ENCODE measurements at places on chromosomes 6 and 20.

DNA sequence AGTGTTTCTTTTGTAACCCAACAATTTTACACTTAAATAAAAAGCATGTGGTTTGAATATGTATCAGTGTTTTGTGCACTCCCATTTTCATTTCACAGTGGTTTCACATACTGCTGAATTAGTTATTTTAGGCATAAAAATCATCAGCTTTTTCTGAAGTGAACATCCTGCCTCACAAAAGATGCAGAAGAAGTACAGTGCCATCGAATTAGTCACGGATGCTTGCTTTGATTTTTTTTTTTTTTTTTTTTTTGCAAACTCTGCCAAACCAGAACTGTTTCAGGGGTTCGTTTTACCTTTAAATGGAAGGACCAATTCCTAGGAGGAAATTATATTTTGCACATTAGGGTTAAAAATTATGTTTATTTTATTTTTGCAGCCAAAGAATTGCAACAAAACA lies 158.6 kb downstream of the RPS12 start:
- DNase-seq = no peak
- H3K27me3 ChIP-seq = peaks cover 14% of the 10 kb centered on the region
- H3K27ac ChIP-seq = no peak overlapping the region
- no peaks in the 10 kb centered on the region for H3K36me3 ChIP-seq
- no peak overlapping the region for H3K4me3 ChIP-seq

DNA sequence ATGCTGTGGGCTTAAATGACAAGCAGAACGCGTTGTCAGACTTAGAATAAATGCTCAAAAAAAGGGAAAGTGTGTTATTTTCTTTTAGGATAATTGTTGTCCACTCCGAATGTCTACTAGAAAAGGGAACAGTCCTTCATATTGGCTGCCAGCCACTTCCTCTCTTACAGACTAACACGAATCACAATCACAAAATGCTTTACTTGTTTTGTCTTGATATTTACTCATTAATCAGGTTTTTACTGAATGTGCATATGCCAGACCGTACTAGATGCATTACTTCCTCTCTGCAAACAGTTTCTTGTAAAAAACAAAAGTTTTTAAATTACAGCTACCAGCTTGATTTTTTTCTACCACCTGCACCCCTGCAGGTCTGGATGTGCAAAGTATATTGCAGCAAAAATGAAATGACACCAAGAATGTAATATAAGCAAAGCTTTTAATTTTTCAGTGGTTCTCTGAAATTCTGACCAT lies 821 bp downstream of the DHX35 start:
- peak overlapping the region; percentile 69 for H3K27ac ChIP-seq
- no peak for DNase-seq
- peaks cover 31% of the 10 kb centered on the region for H3K4me1 ChIP-seq
- H3K27me3 ChIP-seq = no peaks in the 10 kb centered on the region
- H3K4me3 ChIP-seq = peak overlapping the region; percentile 88
- peaks cover 4% of the 10 kb centered on the region for H3K36me3 ChIP-seq

GRCh38 chr6:21371061-21371460 lies 222.5 kb upstream of the SOX4 start:
- H3K27me3 ChIP-seq = peaks cover 4% of the 10 kb centered on the region
- no peak overlapping the region for H3K27ac ChIP-seq
- H3K4me1 ChIP-seq = no peaks in the 10 kb centered on the region
- H3K36me3 ChIP-seq = no peaks in the 10 kb centered on the region

GRCh38 chr6:95364016-95364604 lies 213.2 kb upstream of the MANEA start:
- H3K4me3 ChIP-seq = no peak overlapping the region
- H3K27me3 ChIP-seq = no peaks in the 10 kb centered on the region
- no peaks in the 10 kb centered on the region for H3K36me3 ChIP-seq
- no peak overlapping the region for H3K27ac ChIP-seq

DNA sequence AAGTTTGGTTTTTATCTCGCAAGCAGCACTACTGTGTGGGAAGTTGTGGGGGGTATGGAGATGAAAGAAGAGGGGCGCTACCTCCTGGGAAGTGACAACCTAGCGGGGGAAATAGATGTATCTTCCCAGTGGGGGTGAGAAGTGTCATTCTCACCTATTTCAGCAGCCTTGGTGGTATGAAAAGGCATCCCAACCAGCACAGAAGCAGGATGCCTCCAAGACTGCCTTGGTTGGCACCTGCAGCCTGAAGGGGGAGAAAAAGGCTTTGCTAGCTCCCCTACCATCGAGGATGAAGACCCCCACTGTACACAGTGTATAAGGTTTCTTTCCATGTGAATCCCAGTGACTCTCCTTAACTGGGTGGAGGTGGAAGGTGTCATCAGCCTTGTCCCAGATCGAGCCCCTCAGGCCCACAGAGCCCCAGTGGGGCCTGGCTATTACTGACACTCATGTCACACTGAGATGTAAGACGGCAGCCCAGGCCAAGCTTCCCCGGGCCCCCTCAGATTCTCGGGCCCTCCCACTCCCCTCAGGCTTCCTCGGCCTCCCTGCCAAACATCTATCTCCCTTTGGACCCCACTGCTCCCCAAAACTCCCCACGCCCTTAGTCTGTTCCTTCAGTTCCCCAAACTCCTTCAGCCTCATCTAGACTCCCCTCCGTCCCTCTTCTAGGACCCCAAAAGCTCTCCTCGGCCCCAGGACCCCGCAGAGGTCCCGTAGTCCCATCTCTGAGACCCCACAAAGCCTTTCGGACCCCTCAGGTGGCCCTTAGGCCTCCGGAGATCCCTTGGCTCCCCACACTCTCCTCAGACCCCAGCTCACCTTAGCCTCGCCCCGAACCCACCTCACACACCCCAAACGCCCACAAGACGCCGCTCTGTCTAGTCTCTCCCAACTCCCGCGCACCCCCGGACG lies 688 bp downstream of the COMMD7 start:
- H3K27ac ChIP-seq = peak overlapping the region; percentile 92
- H3K4me3 ChIP-seq = peak overlapping the region; percentile 88
- H3K4me1 ChIP-seq = peaks cover 53% of the 10 kb centered on the region
- H3K36me3 ChIP-seq = peaks cover 10% of the 10 kb centered on the region

GRCh38 chr6:139895205-139895793 lies 520.9 kb upstream of the CITED2 start:
- H3K4me1 ChIP-seq = no peaks in the 10 kb centered on the region
- H3K36me3 ChIP-seq = no peaks in the 10 kb centered on the region
- no peak overlapping the region for H3K4me3 ChIP-seq
- no peak overlapping the region for H3K27ac ChIP-seq

DNA sequence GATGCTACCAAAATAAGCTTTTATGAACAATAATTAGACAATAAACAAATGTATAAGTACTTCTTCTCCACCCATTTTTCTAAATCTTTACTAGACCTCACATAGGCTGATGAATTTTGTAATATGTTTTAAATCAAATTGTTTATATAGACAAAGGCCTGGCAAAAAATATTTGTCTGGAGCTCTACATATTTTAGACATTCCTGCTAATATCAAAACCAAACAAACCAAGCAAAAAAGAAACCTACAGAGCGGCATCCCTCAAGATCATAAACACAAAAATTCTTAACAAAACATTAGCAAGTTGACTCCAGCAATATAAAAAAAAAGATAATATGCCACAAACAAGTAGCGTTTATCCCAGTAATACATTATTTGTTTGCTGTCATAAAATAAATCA lies 87.2 kb downstream of the ADAT2 start:
- peaks cover 3% of the 10 kb centered on the region for H3K4me1 ChIP-seq
- peaks cover 2% of the 10 kb centered on the region for H3K27me3 ChIP-seq
- H3K36me3 ChIP-seq = no peaks in the 10 kb centered on the region

GRCh38 chr6:148523551-148523950 lies 180.9 kb downstream of the SASH1 start:
- no peak overlapping the region for H3K4me3 ChIP-seq
- H3K27me3 ChIP-seq = no peaks in the 10 kb centered on the region
- no peak for DNase-seq
- no peaks in the 10 kb centered on the region for H3K36me3 ChIP-seq

GRCh38 chr6:81752084-81752920 lies at the start of gene TENT5A:
TSS of gene TENT5A (minus strand) at chr6:81752681. CDS start at chr6:81752141, 540 bp downstream.
- H3K27me3 ChIP-seq = peaks cover 30% of the 10 kb centered on the region
- H3K36me3 ChIP-seq = peaks cover 3% of the 10 kb centered on the region
- peak within 1 kb of the TSS; percentile 85 for H3K4me3 ChIP-seq
- H3K27ac ChIP-seq = peak within 1 kb of the TSS; percentile 85

DNA sequence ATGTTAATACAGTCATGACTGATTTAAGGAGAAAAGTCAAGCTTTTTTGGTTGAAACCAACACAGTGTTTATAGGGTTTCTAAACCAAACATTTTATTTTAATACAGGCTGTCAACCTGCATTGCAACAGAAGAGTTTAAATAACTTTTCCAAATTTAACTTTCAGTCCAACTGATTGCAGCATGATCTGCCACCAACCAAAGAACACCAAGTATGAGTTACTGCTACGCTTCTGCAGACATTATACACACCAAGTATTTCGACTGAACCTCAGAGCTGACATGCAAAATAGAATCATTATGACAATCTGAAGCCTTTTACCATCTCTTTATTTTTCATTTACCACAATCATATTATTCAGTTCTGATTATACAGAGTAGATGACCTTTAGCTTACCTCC lies 151.2 kb upstream of the DST start:
- H3K4me1 ChIP-seq = no peaks in the 10 kb centered on the region
- DNase-seq = no peak
- no peak overlapping the region for H3K4me3 ChIP-seq
- peaks cover 5% of the 10 kb centered on the region for H3K27me3 ChIP-seq
- no peak overlapping the region for H3K27ac ChIP-seq

GRCh38 chr6:100464903-100465700 lies at the start of gene SIM1:
TSS of gene SIM1 (minus strand) at chr6:100464921. CDS start at chr6:100463468, 1,453 bp downstream.
- peaks cover 38% of the 10 kb centered on the region for H3K36me3 ChIP-seq
- no peak for DNase-seq
- H3K4me1 ChIP-seq = peaks cover 37% of the 10 kb centered on the region
- peak within 1 kb of the TSS; percentile 47 for H3K27ac ChIP-seq
- peaks cover 87% of the 10 kb centered on the region for H3K27me3 ChIP-seq
- peak within 1 kb of the TSS; percentile 10 for H3K4me3 ChIP-seq

DNA sequence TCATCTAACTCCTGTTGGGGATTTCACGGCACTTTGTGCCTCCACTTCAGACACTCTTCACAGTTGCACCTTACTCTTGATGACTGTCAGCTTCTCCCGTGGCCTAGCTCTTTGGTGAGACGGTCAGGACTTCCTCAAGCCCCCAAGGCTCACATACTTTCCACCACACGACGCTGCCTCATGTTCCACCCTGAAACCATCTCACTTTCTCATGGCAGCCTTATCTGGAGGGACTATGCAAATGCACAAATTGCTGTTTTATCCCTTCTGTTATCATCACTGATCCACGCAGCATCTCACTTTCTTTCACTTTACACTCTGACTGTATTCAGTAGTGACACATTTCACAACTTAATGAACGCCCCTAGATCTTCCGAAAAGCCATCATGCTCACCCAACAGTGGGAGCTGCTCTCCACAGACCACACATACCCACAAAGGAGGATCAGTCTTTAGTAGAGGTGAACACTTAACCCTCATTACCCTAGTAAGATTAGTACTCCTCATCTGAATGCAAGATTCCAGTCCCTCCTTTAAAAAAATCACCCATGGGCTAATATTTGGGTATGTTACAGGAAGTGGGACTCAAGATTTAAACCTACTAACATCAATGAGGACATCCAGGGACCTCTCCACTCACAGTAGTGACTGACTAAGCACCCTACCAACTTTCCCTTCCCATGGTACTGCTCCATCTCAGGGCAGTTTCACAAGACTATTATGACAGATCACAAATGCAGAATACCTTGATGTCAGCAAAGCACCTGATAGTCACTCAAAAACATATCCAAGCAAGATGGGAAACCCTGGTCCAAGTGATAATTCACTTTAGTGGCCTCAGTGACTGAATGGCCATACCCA lies 35.4 kb downstream of the FYN start:
- peaks cover 69% of the 10 kb centered on the region for H3K4me1 ChIP-seq
- H3K27ac ChIP-seq = peak overlapping the region; percentile 72
- H3K27me3 ChIP-seq = no peaks in the 10 kb centered on the region
- DNase-seq = peak; percentile 65

- no peak overlapping the region for H3K27ac ChIP-seq
- no peak overlapping the region for H3K4me3 ChIP-seq
- H3K4me1 ChIP-seq = no peaks in the 10 kb centered on the region
- peaks cover 20% of the 10 kb centered on the region for H3K27me3 ChIP-seq
- H3K36me3 ChIP-seq = peaks cover 3% of the 10 kb centered on the region
- DNase-seq = no peak
Observed at GRCh38 chr6:148653138-148653776, 93.6 kb upstream of the UST start.

GRCh38 chr20:20780127-20780824 lies 67.8 kb upstream of the RALGAPA2 start:
- no peak overlapping the region for H3K4me3 ChIP-seq
- DNase-seq = no peak
- H3K4me1 ChIP-seq = no peaks in the 10 kb centered on the region
- peaks cover 2% of the 10 kb centered on the region for H3K27me3 ChIP-seq

DNA sequence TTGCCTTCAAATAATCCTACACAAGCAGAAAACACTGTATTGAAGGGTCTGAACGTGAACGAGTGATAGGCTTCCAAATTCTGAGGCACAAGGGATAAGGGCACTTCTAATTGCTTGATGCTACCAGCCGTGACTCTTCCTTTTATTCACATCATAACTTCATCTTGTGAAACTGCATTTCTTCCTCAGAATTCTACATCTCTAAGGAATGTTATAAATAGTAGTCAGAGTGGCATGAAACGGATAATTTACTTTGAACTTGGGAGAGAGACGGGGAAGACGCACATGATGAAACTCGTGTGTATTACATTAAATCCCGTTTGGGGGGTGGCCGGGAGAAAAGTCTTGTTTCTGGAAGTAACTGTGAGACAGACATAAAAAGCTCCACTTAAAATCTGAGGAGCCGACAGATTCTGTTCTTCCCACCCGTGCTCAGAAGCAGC lies 754 bp downstream of the HDDC2 start:
- H3K27me3 ChIP-seq = peaks cover 15% of the 10 kb centered on the region
- H3K27ac ChIP-seq = peak overlapping the region; percentile 84
- peaks cover 36% of the 10 kb centered on the region for H3K36me3 ChIP-seq
- H3K4me3 ChIP-seq = peak overlapping the region; percentile 81
